ENCODE measurements at places on chromosomes 12 and 14.
A peak's percentile ranks its signal among the peaks of the same experiment; 100 is the strongest.

DNA sequence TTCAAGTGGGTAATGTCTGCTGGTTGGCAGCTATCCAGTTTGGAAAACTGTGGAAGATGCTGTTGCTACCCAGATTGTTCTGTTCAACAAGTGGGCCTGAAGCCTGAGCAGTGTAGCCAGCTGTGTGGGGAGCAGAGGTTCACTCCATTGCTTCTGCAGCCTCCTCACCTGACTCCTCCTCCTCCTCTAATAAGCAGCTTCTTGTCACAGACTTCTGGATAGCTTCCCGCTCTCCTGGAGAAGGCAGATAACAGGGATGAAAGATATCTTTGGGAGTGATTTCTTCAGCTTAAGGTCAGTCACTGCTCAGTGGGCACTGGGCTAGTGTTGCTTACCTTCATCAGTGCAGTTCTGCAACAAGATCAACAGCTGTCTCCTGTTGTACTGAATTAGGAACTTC is 2.0 kb downstream of the POP5 start:
- DNase-seq = no peak

DNA sequence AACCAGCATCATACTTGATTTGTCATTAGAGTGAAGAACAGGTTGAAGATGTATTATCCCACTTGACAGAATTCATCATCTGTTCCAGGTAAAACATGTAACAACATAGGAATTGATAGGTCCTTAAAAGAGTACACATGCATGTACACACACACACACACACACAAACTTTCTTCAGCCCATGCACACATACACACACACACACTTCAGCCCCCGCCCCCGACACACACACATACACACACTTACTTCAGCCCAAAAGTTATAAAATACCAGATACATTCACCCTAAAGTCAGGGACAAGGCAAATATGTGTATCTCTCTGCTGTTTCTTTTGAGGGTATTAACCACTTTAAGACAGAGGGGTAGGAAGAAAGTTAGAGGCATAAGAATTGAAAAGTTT is 15.4 kb downstream of the CAND1 start:
- no peak for DNase-seq

DNA sequence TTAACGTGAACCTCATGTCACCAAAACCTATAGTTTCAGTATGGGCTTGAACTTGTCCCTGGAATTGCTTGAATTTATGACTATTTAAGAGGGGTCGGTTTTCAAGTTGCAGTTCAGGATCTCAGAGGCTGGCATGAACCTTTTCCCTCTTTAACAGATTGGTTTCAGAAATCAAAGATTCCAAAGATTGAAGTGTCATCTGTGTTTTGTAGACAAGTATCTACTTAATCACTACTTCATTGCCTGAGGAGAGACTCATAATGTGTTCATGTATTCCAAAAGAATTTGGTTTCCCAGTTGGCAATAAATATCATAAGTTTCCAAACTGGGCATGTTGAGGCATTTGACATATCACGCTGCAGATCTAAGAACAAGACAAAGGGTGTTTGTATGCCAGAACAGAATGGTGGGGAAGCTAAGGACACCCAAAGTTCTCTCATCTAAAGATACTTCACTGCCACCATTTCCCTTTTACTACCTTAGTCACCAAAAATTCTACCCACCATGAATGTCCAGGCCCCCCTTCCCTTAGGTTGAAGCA is 199.5 kb downstream of the NUAK1 start:
- peak; percentile 79 for DNase-seq

DNA sequence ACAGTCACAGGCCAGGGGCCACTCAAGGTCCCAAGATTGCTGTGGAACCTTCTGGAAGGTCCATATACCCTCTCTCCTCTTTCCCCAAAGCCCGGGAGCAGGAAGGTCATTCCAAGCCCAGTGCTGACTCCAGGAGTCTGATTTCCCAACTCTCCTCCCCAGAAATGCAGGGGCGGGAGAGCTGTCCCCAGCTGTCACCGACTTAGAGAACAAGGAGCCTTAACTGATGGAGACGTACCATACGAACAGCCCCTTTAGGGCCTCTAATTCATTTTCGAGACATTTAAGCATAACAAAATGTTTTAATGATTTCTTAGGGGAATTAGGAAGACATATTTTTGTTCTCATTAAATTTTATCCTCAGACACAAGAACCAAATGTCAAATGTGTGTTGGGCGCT is 99.2 kb downstream of the PHETA1 start:
- DNase-seq = no peak

DNA sequence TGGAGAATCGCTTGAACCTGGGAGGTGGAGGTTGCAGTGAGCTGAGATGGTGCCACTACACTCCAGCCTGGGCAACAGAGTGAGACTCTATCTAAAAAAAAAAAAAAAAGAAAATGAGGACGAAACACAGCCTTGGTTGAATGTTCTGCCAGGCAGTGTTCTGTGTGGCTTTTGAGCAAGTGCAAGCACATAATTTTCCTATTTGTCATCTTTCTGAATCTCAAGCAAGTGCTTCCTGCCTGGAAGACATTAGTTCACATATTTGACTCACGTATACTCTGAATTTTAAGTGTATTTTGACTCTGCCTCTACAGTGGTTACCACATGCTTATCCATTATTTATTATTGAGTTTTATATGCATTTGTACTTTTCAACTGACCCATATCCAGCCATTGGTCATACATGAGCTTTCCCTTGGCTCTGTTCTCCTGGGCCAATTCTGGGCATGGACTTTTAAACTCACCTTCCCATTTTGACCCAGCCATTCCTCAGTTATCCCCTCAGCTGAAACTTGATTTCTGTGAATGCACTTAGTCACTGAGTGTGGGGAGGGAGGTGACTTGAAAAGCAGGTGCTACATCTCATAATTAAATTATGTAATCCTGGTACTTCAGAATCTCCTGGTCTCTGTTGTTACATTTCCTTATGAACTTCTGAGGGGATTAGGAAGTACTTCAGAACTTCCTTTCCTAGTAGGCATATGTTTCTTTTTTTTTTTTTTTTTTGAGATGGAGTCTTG is 8.1 kb downstream of the OR10G2 start:
- DNase-seq = peak; percentile 35

DNA sequence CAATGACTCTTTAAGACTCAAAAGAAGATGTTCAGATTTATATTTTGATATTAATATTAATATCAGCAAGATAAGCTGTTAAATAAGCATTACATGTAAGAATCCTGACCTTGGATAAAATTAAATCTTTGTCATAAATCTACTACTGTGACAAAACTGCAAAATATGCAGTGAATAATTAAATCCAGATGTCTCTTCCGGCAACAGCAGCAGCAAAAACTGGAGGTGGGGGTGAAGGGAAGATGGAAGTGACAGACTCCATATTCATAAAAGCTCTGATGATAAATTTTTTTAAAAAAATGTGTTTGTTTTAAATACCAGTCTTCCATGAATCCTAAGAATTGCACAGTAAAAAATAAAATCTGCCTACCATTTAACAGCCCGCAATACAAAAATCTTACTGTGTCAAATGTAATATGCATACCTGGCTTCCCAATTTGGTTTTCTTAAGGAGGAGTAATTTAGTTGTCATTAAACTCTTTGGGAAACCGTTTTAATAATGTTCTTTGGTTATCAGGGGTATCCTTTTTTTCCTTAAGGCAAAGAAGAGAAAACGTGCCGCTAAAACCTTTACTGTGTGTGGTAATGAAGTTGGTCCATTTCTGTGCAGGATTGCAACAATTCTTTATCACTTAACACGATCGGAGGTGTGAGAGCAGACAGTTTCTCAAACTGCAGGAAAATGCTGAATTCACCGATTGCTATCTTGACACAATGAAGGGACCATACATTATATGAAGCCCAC is 478.2 kb downstream of the DIO2 start:
- DNase-seq = no peak

DNA sequence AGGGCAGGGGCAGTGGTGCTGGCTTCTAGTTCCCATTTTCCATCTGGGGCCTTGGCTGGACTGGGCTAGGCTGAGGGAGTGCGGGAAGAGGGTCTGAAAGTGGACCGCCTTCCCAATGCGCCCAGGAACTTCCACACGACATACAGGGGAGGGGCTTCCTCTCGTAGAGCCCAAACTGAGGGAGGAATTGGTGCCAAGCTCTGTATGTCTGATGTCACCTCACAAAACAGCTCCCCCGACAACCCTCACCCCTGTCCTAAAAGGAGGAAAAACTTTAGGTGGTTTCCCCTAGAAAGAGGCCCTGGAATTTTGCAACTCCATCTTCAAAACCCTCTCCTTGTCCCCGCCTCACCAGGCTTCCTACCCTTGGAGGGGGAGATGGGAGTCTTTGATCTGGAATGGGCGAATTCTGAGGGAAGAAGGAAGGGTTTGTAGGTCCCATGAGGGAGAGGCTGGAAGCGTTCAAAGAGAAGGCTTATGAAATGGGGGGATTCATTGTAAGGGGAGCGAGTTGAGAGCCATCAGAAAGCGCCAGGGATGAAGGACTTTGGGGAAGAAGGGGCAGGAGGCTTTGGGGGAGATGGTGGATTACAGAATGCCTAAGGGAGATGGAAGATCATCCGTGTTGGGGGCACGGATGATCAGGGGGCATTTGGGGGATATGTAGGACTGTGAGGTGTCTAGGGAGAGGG is 844 bp downstream of the GLTP start:
- DNase-seq = no peak

- DNase-seq = peak; percentile 92
These were observed 1.9 kb downstream of the DUSP16 start for GRCh38 chr12:12560587-12561370.

DNA sequence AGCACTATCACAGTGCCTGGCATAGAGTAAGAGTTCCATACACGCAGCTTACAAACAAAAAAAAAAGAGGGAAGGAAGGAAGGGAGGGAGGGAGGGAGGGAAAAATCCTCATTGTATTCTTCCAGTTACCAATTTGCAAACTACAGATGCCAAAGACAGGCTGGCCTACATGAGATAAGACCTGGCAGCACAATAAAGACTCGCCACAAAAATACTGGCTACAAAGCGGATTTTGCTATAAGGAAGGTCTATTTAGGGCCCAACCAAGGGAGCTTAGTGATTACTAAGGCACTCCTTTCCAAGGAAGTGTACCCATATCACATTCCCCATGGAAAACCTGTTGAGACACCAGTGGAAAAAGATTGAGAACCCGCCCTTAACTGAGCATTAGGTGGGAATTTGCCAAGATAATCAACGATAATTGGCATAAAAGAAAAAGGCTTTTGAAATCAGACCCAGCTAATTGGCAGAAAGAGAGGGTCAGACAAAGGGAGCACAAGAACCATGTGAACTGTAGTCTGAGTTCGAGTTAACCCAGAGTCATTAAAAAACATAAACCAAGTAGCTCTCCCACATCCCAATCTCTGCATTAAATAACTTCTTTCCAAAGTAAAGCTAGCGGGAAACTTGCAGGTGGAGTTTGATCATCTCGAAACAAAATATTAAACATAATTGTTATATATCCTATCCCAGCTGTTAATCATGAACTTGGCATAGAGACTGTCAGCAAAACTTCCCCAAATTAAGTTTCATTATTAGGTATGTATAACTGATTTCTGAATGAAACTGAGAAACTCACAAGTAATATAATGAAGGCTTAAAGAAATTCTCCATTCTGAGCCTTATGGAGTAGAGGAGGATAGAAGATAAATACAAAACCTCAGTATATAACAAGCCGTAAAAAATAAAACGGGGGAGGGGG is 50.1 kb downstream of the PHLDA1 start:
- DNase-seq = no peak

DNA sequence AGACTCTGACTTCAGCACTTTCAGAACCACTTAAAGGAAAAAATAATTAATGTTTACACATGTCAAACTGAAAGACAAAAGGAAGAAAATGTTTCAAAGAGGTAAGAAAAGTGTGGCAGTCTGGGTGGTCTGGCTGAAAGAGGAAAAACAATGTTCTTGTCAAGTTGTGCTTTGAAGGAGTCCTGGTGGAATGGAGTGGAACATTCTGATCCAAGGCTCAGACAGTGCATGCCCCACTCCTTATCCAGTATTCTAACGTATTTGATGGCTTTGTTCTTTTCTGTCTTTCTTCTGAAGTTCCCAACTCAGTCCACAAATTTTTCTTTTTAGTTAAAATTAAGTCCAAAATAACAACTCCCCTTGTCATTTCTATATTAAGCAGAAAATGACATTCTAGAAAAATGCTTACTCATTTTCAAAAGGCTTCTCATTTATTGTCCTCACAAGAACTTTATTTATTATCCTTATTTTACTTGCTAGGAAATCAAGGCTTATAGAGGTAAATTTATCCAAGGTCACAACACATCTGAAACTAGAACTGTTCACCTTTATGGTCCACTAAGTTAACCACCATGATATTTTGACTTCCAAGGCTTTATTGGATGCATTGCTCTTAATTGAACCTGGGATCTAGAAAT is 121.7 kb upstream of the NAP1L1 start:
- no peak for DNase-seq

GRCh38 chr14:35112641-35113040 is 9.1 kb downstream of the PPP2R3C start:
- DNase-seq = no peak

- DNase-seq = no peak
These were observed 762.3 kb downstream of the DIO2 start for GRCh38 chr14:79448960-79449359.

- DNase-seq = no peak
These were observed 5.8 kb downstream of the SLC48A1 start for GRCh38 chr12:47778881-47779280.

- no peak for DNase-seq
These were observed 8.3 kb upstream of the PLEK2 start for GRCh38 chr14:67420102-67420739.

DNA sequence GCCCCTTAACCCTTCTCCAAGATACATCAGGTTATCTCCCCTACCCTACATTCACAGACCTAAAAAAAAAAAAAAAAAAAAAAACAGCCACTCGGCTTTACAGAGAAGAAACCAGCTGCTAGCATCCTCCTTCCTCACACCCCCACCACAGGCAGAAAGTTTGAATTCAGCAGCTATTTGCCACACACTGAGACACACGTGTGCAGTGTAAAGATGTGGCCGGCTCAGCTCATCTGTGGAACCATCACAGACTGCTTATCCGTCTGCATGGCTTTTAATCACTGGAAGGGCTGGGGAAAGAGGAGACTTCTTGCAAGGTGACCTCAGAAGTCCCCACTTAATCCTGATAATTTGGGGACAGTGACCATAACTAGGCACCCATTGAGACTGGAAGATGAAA is 50.0 kb downstream of the VWF start:
- DNase-seq = no peak

- DNase-seq = no peak
These were observed 8.0 kb downstream of the LGMN start for GRCh38 chr14:92740440-92740839.

GRCh38 chr12:98217257-98217656 is 298.1 kb upstream of the TMPO start:
- no peak for DNase-seq

GRCh38 chr12:83690465-83690864 is 1003.8 kb downstream of the TMTC2 start:
- DNase-seq = peak; percentile 77
